A549 treated with CORT108297 at 1 μM for 4 hours (cell line): ENCODE measurements at places on chromosomes 13 and 19. TPM values are rescaled to one million over a fixed set of nuclear protein-coding genes. Genes with fewer than 3 reads are reported as not detected.

TNFSF11 gene
- total RNA-seq: not detected in 5 replicates

NRTN gene
- 0.27 to 0.89 TPM (median 0.48 TPM) in 5 replicates for total RNA-seq

ZNF607 gene
- 4.2 to 5.6 TPM (median 5.4 TPM) in 5 replicates for total RNA-seq

TRAPPC2B gene
- total RNA-seq: 14.9 to 16.4 TPM (median 15.4 TPM) in 5 replicates

SIGLEC8 gene
- total RNA-seq: not detected in 5 replicates

PSG4 gene
- 0.60 to 1.1 TPM (median 0.82 TPM) in 5 replicates for total RNA-seq

CASP14 gene
- not detected in 5 replicates for total RNA-seq

KLF5 gene
- 29.2 to 46.3 TPM (median 41.3 TPM) in 5 replicates for total RNA-seq

FSD1 gene
- total RNA-seq: 7.2 to 9.2 TPM (median 8.3 TPM) in 5 replicates

ADAMTSL5 gene
- total RNA-seq: 2.7 to 4.4 TPM (median 3.3 TPM) in 5 replicates

ZNF724 gene
- total RNA-seq: 0.58 to 0.89 TPM (median 0.79 TPM) in 5 replicates

STRN4 gene
- 70.2 to 98.6 TPM (median 92.3 TPM) in 5 replicates for total RNA-seq

MYH14 gene
- 4.4 to 6.8 TPM (median 5.8 TPM) in 5 replicates for total RNA-seq

ATP8B3 gene
- 1.9 to 3.1 TPM (median 2.8 TPM) in 5 replicates for total RNA-seq

HSD17B14 gene
- 12.0 to 18.1 TPM (median 15.2 TPM) in 5 replicates for total RNA-seq

CLC gene
- total RNA-seq: not detected in 5 replicates

ZNF726 gene
- 0.34 to 0.61 TPM (median 0.54 TPM) in 5 replicates for total RNA-seq
